Common myeloid progenitor, CD34-positive (primary cell): ENCODE measurements at places on chromosomes 11 and 22.

GRCh38 chr11:102734650-102735049 is 9.9 kb upstream of the MMP8 start:
- no peak for DNase-seq

DNA sequence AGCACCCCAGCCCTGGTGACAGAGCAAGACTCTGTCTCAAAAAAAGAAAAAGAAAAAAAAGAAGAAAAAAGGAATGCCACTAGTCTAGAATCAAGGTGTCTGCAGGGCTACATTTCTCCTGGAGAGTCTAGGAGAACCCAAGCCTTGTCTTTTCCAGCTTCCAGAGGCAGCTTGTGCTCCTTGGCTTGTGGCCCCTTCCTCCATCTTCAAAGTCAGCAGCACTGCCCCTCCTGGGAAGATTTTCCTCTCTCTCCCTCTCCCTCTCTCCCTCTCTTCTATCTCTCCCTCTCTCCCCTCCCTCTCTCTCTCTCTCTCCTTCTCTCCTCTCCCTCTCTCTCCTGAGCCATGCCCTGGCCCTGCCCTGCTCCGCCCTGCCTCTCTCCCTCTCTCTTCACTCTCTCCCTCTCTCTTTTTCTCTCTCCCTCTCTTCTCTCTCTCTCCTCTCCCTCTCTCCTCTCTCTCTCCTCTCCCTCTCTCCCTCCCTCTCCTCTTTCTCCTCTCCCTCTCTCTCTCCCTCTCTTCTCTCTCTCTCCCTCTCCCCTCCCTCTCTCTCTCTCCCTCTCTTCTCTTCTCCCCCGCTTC is 97.7 kb upstream of the FGF3 start:
- DNase-seq = no peak

- DNase-seq = no peak
These were observed at the start of gene MUC2 for GRCh38 chr11:1074244-1075221. MUC2 (plus strand) TSS chr11:1074874.

- DNase-seq = no peak
These were observed 121.1 kb downstream of the PAX6 start for GRCh38 chr11:31690041-31690440.

DNA sequence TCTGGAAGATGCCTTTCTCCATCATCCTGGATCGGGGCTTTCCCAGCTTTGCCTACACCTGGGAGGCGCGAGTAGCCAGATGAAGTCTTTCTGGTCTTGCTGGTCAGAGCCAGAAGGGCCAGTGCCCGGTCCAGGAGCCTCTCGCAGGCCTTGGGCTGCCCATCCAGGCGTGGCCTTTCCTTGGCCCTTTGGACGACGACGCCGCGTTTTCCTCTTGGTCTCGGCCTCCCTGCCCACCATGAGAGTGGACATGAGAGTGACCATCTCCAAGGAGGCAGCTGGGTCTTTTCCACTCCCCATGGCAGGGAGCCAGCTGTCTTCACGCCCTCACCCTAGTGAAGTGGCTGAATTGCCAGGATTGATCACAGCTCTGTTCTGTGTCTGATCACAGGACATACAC is 3.5 kb downstream of the PTDSS2 start:
- no peak for DNase-seq

- DNase-seq = no peak
These were observed 47.0 kb upstream of the ALKBH3 start for GRCh38 chr11:43833657-43834073.

DNA sequence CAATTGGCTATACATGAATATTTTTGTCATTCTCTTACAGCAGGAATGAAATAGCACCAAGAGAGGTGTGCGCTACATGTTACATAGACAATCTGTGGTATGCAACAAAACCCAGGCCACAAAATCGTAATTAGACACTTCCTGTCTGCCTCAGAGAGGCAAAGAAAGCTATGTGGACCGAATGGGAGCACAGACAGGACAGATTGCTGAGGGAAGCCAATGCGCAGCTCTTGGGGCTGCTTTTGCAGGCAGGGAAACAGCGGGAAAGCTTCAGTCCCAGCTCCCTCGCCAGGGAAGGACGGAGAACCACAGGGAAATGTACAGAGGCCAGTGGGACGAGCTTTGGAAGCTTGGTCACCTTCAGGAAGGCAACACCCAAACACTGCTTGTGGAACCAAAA is 40.9 kb downstream of the SERPINH1 start:
- no peak for DNase-seq

GRCh38 chr22:20783844-20784723 is 10.2 kb downstream of the SERPIND1 start:
- DNase-seq = peak; percentile 59

DNA sequence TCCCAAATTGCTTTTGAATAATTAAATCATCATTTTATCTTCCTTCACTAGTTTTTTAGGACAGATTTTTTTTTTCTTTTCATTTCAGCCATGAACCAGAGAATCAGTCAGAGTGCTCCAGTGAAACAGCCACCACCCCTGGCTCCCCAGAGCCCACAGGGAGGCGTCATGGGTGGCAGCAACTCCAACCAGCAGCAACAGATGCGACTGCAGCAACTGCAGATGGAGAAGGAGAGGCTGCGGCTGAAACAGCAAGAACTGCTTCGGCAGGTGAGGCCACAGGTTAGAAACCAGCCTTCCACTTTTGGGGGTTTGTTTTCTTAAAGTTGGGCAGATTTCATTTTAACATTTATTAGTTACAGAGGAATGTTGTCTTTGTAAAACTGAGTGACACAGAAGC is 95.6 kb downstream of the YAP1 start:
- DNase-seq = no peak

DNA sequence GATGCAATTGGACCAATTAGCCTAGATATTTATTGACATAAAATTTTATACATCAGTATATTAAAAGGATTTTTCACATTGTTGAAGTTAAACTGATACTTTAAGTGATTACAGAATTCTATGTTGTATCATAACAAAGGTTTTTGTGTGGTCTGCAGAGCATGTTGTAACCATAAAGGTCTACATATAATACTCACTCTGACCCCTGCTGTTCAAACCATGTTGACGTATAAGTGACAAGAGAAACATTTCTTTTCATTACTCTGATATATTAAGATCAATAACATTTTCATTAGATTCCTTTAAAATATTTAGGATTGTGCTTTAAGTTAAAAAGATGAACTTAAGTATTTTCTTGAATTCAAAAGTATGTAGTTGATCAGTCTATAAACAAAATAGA is 63.9 kb downstream of the GAS2 start:
- DNase-seq = peak; percentile 8

- no peak for DNase-seq
These were observed 75.0 kb downstream of the C11orf65 start for GRCh38 chr11:108392353-108392752.

- no peak for DNase-seq
These were observed 36.0 kb upstream of the OAF start for GRCh38 chr11:120174866-120175265.

DNA sequence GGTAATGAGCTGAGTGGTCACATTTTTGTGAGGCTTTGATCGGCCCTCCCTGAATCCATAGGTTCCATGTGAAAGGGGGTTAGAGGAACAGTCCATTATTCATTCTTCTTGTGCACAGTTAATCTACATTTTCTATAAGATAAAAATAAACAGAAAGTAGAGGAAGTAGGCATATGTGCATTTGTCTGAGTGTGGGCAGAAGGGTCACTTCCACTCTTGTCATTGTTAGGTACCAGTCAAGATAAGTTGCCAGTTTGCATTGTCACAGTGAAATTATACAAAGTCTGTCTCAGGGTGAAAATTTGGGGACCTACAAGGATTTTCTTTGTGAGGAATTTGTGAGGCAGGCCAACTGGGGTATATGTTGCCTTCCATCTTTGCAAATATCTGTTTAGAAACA is 4.6 kb upstream of the APOL4 start:
- no peak for DNase-seq

DNA sequence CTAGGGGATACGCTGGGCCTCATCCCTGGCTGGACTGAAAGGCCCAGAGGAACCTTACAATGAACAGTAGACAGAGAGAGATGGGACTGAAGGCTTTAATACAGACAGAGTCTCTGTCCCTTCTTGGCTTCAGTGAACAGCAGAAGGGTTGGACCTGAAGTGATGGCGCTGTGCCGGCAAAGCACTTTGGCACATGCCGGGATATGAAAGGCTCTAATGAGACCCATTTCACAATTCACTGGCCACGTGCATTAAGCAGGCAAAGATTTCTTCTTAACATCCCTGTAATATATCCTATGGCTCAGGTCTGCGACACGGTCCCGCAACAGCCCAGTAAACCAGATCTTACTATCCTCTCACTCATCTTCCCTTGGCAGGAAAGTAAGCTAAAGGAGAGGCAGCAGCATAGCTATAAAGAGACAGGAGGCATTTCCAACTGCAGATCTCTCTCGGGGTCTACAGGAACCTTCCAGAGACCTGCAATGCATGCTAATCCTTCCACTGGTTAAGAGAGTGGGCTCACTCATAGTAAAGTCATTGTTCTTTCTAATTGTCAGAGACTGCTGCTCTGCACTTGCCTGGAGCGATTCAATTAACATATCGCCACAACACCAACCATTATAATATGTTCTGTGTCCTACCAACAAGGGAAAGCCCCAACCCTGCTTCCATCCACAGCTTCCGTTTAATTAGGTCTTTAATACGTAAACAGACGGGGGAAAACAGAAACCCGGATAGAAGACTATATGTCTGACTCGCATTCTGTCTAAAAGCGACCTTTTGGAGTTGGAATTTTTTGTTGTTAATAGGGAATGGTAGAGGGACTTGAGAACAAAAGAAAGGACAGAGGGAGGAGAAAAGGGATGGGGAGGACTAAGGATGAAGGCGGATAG is 1179.0 kb downstream of the LRRC4C start:
- DNase-seq = peak; percentile 89

DNA sequence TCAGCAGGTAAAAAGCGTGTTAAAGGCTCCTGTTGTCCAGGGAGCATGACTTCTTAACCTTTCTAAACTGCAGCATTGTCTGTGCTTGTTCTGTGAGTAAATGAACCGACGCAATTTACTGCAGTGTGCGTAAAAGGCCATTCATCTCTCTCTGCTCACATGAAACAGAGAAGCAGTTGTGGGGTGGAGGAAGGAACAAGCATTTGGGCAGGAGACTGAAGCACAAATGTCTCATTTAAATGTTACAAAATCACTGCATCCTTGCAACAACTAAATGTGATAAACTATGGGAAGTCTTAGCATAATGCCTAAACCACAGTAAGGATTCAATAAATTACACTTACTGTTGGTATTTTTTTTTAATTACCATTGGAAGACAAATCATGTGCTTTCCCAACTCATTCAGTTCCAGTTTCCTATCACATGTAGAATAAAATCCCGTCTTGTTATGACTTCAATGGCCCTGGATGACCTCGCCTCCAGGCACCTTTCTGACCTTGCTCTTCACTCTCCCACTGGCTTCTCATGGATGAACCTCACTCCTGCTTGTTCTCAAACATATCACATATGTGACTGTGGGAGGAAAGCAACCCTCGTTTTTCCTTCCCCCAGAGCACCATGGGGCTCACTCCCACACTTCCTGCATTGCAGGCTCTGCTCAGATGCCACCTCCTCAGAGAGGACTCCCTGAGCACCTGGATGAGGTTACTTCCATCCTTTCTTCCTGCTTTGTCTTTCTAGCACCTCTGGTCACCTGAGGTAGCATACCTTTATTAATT is 21.6 kb upstream of the RFPL2 start:
- DNase-seq = no peak

DNA sequence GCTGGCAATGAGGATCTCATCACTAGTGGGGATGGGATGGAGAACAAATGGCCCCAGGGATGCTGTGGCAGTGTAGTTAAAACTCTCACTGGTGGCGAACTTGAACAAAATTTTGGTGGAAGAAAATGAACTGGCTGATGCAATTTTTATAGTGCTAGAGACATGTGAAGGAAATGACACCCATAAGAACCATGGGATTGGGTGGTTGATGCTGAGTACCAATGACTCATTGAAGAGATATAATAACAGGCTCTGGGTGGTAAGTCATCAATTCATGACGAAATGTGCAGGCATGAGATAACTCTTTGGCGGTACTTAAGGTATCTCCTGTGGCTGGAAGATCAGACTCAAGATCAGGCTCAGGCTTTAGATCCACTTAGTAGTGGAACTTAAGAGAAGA is 172.9 kb upstream of the DDI1 start:
- DNase-seq = no peak

- no peak for DNase-seq
These were observed 74.8 kb downstream of the ARHGAP42 start for GRCh38 chr11:100761841-100762240.

DNA sequence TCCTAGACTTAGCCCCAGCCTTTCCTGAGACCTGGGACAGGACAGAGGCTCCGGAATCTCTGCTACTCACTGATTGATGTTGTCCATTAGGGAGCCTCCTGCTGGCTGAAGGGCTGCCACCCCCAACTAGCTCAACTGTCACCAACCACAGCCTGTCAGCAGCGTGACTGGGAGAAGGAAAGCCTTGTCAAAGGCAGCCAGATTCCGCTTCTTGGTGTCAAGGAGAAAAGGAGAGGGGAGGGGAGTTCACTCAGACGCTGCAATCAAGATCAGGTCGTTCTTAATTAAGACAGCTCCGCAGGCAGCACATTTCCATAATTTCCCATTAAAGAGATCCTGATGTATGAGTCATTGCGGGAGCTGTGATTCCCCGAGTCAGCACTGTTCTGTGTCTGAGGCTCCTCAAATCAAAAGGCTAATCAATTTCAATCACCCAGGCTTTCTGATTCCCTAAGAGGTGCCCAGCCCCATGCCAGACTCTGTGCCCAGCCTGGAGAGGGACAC is 152.8 kb upstream of the ZBED5 start:
- peak; percentile 37 for DNase-seq

GRCh38 chr11:38648604-38649003 is 2050.6 kb upstream of the RAG2 start:
- DNase-seq = no peak

GRCh38 chr22:27934069-27934468 is 15.0 kb upstream of the PITPNB start:
- DNase-seq = no peak

DNA sequence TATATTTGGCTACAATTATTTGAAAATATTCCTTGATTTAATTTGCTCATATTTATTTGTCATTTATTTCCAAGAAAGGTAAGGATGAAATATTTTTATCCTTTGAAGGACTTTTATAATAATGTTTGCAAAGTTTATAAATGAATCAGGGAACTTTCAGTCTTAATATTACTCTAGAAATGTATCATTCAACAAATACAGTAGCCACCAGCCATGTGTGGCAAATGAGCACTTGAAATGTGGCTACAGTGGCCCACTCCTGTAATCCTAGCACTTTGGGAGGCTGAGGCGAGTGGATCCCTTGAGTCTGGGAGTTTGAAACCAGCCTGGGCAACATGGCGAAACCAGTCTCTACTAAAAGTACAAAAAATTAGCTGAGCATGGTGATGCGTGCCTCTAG is 20.3 kb upstream of the PHF21A start:
- DNase-seq = no peak

GRCh38 chr11:299081-299891 is at the start of gene IFITM5:
IFITM5 (minus strand) TSS chr11:299526; CDS start chr11:299490, 36 bp downstream.
- no peak for DNase-seq
